ENCODE measurements at places on chromosomes 7 and 10. TPM values are rescaled to one million over a fixed set of nuclear protein-coding genes. Genes with fewer than 3 reads are reported as not detected.

The C7orf57 gene
- total RNA-seq = 0.78 TPM

The SFRP4 gene
- 1.1 TPM for total RNA-seq

The FKBP6 gene
- not detected for total RNA-seq

The COL13A1 gene
- total RNA-seq = 1.7 TPM

GRCh38 chr10:94546049-94546900, 687 bp downstream of the HELLS start:
- no peak for DNase-seq

GRCh38 chr10:77741746-77742145, 104.1 kb upstream of the KCNMA1 start:
- DNase-seq = no peak

DNA sequence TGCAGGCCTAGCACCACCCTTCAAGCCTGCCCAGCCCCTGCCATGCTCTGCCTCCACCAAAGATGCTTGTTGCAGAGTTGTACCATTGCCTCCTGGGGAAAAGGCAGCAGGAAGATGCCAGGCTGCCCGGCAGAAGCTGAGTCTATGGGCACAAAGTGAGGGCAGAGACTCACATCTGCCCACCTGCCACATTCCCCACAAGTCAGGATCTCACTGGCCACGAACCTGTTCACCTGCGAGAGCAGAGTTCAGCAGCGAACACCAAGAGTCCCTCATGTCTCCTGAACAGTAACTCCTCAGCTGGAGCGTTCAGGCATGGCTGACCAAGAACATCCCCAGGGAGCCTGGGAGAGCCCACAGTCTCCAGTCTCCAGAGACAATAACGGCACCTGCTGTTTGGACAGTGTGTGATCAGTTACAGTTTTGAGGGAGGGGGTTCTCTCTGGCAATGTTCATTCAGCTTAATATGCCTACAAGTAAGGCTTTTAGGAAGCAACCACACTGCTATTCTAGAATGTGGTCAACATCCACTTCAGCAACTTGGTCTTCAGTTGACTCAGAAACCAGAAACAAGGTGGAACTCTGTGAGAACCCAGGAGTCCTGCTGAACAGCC, 78.5 kb downstream of the GRID1 start:
- DNase-seq = no peak

GRCh38 chr10:129184196-129184595, 282.8 kb upstream of the MGMT start:
- DNase-seq = no peak

GRCh38 chr7:50210706-50211115, 93.8 kb upstream of the IKZF1 start:
- no peak for DNase-seq

DNA sequence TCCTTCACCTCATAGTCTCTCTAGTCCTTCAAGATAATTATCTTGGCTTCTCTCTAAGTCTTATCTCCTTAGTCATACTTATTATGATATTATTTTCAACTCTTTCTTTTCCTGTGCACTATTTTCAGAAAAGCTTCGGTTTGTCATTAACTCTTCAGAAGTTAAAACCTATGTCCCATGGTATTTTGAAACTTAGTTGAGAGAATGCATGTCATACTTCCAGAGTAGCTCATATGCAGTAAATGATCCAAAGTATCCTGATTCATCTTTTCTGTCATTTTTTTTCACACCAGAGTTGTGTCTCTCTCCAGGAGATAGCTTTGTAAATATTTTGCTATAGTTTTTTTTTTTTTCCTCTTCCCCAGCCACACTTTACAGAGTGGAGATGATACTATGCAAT, 1008.6 kb downstream of the NRG3 start:
- no peak for DNase-seq

GRCh38 chr10:126496771-126497545, 108.7 kb upstream of the ADAM12 start:
- no peak for DNase-seq

DNA sequence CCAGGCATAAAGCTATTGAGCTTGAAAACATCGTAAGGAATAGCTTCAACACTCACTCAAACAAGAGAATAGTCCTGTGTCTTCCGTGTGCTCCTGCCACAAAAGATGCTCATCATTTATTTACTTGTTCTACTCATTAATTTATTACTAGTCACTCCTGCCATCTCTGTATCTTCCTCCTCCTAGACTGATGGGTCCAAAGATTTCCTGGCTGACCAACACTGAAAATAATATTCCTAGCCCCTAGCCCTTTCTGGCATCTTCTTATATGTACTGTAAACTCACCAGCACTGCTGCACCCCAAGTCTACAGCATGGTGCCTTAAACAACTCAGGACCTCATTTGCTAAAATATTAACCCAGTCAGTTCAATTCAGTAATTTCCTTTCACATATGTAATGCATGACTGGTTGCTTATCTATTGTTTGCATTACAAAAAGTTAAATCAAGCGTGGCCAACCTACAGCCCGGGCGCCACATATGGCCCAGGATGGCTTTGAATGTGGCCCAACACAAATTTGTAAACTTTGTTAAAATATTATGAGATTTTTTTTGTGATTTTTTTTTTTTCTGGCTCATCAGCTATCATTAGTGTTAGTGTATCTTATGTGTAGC, 86.7 kb upstream of the GSDME start:
- DNase-seq = no peak

- DNase-seq = no peak
These were observed 80.0 kb downstream of the CSTF2T start for GRCh38 chr10:51619365-51619764.

GRCh38 chr7:139245401-139245800, 14.4 kb downstream of the UBN2 start:
- no peak for DNase-seq

GRCh38 chr10:88920986-88921593, 31.5 kb downstream of the ACTA2 start:
- no peak for DNase-seq

DNA sequence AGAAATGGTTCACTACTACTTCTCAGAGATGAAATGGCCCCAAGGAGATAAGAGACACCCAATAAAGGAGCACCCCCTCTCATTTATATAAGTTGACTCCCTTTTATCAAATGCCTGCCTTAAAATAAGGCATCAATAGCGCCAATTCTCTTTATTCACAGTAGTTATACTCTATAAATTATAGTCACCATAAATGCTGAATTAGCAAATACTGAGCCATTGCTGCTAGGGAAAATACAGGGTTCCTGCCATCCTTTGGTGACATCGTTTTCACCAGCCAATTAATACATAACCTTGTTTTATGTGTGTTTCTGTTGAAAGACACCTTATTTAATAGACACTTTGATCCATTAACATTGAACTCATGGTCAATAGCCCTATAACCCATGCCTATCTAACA, 28.6 kb downstream of the DCLRE1C start:
- DNase-seq = no peak
